ENCODE measurements at places on chromosomes 12 and 14. TPM values are rescaled to one million over a fixed set of nuclear protein-coding genes. Genes with fewer than 3 reads are reported as not detected.

DCN gene
- total RNA-seq, result not detected

DNA sequence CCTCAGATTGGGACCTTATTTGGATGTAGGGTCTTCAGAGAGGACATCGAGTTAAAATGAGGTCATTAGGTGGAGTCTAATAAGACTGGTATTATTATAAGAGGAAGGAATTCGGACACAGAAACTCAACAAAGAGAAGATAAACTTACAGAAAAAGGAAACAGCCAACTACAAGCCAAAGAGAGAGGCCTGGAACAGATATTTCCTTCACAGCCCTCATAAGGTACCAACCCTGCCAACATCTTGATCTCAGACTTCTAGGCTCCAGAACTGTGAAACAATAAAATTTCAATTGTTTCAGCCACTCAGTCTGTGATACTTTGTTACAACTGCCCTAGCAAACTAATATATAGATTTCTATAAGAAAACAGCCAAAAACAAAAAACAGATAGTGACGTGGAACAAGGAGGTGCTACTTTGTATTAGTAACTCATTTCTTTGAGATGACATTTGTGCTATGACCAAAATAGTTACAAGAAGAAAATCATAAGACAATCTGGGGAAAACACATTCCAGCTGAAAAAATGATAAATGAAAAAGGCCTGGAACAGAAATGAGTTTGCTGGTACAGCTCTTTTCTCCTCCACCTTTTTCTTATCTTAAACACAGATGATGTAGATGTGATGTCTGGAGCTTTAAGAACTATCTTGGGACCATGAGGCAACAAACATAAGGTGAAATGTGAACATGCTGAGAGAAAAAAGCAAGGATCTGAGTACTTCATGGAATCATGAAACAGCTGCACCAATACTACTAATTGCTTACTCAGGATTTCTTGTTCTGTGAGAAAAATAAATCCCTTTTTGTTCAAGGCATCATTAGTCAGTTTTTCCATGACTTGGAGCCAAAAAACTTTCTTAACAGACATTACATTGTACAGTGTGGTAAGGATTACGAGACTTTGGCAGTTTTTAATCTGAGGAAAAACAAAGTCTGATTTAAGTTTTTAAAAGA lies 243.2 kb downstream of the ANO6 start:
- peak; percentile 24 for DNase-seq
- H3K27ac ChIP-seq, result no peak overlapping the region
- no peaks in the 10 kb centered on the region for H3K36me3 ChIP-seq
- H3K27me3 ChIP-seq, result no peaks in the 10 kb centered on the region
- H3K4me1 ChIP-seq, result no peaks in the 10 kb centered on the region
- no peak overlapping the region for H3K4me3 ChIP-seq

DNA sequence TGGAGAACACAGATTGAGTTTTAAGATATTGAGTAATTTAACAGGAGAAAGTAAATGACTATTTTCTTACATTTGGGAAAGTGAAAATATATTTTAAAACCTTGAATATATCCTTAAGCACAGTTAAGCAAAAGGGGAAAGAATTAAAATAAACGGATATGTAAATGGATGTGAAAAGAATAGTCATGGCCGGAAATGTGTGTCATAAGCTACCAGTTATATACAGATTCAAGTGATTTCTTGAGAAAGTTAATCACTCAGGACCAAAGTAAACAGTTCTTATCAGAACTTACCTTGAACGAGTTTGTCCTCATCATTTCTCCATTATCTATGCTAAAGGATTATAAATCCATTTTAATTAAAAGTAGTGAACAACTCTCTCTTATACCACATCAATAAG lies 33.4 kb downstream of the C12orf75 start:
- H3K27ac ChIP-seq, result no peak overlapping the region
- H3K36me3 ChIP-seq, result peaks cover 10% of the 10 kb centered on the region
- H3K4me3 ChIP-seq, result no peak overlapping the region
- no peaks in the 10 kb centered on the region for H3K4me1 ChIP-seq
- H3K27me3 ChIP-seq, result no peaks in the 10 kb centered on the region

CLEC6A gene
- not detected for total RNA-seq
